ENCODE measurements at places on chromosomes 13 and 19.

- no peak for DNase-seq
Observed at GRCh38 chr13:56515441-56515840, 625.3 kb upstream of the PRR20A start.

DNA sequence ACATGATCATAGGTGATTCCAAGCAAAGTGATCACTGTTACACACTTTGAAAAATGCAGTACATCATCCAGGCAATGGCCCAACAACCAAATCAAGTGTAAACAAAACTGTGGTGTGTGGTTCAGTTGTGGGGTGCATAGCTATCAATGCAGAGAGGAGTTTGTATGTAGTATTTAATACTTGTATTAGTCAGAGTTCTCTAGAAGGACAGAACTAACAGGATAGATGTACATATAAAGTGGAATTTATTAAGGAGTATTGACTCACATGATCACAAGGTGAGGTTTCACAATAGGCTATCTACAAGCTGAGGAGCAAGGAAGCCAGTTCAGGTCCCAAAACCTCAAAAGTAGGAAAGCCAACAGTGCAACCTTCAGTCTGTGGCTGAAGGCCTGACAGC, 249.3 kb upstream of the HTR2A start:
- DNase-seq = no peak

DNA sequence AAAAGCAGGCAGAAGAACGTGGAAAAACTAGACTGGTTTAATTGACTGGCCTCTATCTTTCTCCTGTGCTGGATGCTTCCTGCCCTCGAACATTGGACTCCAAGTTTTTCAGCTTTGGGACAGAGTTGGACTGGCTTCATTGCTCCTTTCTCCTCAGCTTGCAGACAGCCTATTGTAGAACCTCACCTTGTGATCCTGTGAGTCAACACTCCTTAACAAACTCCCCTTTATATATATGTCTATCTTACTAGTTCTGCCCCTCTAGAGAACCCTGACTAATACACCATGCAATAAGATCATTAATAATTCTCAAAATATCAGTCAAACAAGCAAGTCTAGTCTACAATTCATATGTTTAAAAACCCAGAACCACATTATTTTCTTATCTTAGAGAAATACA, 662.4 kb downstream of the TBC1D4 start:
- no peak for DNase-seq

GRCh38 chr19:4482721-4483364, 10.7 kb downstream of the HDGFL2 start:
- DNase-seq = no peak

DNA sequence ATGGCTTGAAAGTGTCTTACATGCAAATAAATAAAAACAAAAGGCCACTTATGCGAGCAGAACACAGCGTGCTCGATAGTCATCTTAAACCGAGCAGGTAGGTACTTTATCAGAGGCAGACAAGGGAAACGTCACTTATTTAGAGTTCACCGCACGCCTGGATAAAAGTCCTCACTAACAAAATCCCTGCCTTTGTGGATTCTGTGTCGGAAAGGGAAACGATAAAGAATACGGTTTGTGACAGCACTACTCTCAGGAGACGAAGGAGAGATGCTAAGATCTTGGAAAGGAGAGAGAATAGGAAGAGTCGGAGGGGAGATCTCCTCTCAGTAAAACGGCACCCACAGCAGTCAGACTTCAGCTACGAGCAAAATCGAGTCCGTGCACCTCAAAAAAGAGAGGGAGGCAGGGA, 581 bp downstream of the RCBTB1 start:
- DNase-seq = peak; percentile 50

DNA sequence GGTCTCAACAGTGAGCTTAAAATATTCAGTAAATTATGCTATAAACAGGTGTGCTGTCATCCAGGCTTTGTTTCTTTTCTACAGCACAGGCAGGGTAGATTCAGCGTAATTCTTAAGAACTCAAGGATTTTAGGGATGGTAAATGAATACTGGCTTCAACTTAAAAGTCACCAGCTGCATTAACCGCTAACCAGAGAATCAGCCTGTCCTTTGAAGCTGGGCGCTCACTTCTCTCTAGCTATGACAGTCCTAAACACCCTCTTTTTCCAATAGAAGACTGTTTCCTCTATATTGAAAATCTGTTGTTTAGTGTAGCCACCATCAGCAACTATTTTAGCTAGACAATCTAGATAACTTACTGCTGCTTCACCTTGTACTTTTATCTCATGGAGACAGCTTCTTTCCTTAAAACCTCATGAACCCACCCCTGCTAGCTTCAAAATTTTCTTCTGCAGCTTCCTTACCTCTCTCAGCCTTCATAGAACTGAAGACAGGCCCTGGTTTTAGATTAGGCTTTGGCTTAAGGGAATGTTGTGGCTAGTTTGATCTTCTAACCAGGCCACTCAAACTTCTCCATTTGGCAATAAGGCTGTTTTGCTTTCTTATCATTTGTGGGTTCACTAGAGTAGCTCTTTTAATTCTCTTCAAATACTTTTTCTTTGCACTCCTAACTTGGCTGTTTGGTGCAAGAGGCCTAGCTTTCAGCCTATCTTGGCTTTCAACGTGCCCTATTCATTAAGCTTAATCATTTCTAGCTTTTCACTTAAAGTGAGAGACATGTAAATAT, 89.5 kb downstream of the USP12 start:
- no peak for DNase-seq

DNA sequence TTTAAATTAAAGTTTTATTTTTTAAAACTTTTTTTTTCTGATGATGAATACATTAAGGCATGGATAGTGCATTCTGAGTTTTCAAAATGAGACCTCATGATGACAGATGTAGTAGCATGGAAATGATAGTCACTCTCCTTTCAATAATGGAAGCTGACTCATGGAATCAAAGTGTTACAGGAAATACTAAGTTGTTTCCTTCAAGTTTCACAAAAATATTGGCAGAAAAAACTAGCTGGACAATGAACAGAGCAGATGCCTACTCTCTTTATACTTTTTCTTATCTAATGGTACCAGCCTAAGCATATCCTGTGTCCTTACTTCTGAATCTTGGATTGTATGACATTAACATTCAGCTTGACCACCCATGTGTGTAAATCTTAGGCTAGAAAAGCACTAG, 1337.3 kb downstream of the PCDH9 start:
- DNase-seq = no peak

- no peak for DNase-seq
Observed at GRCh38 chr19:48095612-48096175, 14.9 kb downstream of the PLA2G4C start.

- no peak for DNase-seq
Observed at GRCh38 chr13:63010072-63010658, 1594.5 kb upstream of the PCDH20 start.

DNA sequence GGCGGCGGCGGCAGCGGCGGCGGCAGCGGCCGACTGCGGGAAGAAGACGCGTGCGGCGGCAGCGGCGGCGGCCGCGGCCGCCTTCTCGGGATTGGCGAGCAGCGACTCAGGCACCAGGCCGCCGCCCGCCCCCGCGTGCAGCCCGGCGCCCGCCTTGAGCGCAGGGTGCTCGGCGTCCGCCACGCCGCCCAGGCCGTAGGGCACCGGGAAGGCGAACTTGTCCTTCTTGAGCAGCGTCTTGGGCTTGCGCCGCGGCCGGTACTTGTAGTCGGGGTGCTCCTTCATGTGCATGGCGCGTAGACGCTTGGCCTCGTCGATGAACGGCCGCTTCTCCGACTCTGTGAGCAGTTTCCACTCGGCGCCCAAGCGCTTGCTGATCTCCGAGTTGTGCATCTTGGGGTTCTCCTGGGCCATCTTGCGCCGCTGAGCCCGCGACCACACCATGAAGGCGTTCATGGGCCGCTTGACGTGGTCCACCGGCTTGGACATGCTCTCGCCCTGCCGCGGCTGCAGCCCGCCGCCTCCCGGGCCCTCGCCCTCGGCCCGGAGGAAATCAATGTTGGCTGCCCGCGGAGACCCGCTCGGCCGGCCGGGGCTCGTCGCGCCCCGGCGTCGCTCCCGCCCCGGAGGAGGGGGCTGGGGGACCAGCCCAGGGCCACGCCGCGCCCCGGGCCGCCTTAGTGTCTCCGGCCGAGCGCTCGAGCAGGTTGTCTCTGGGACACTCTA, 621 bp downstream of the SOX21 start:
- no peak for DNase-seq

GRCh38 chr19:44182145-44182544, 17.2 kb downstream of the ZNF226 start:
- no peak for DNase-seq

GRCh38 chr13:91323349-91323748, 24.1 kb upstream of the MIR17HG start:
- no peak for DNase-seq

- no peak for DNase-seq
Observed at GRCh38 chr13:50452756-50453155, 390.7 kb downstream of the DLEU7 start.

GRCh38 chr19:4811328-4812131, 20.0 kb downstream of the TICAM1 start:
- DNase-seq = peak; percentile 77

GRCh38 chr13:98581971-98582702, 5.2 kb upstream of the STK24 start:
- peak; percentile 58 for DNase-seq

- no peak for DNase-seq
Observed at GRCh38 chr13:30027569-30028455, 177.4 kb upstream of the UBL3 start.

GRCh38 chr13:77698201-77699058, 943 bp downstream of the SLAIN1 start:
- peak; percentile 50 for DNase-seq

DNA sequence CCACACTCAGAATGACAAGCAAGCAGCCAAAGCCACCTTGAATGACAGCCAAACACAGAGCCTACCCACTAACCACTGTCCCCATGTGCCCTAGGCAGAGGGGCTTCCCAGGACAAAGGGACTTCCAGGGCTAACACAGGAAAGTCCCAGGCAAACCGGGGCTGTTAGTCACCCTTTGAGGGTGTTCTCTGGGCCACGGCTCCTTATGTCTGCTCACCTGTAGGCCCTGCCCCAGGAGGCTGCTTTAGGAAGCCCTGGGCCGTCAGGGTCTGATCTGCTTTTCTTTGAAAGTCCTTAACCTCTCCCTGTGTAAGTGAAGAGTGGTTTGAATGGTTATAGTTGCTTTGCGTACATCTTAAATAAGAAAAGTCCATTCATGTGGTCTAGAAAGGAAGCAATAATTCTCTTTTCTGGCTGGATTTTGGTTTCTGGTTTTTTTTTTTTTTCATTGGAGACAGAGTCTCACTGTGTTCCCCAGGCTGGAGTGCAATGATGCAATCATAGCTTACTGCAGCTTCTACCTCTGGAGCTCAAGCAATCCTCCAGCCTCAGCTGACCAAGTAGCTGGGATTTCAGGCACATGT, 161.4 kb downstream of the EFNB2 start:
- DNase-seq = no peak

- DNase-seq = no peak
Observed at GRCh38 chr13:111411919-111412650, 91.6 kb downstream of the TEX29 start.

DNA sequence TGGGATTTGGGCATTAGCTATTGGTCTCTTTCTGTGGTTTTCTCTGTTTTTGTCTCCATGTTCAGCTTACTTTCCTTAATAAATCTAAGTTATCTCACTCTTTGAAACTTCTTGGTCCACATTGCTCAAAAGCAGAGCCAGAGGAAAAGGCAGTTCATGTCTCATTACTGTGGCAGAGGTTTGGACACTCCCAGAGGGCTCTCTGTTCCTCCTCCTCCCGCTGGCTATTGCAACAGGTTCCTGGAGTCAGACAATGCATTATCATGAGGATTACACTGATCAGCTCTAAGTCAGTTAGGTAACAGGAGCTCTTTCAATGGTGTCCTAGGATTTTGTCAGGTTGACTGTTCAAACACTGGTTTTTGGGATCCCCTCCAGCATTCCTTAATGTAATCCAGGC, 298.8 kb downstream of the NDFIP2 start:
- peak; percentile 33 for DNase-seq

DNA sequence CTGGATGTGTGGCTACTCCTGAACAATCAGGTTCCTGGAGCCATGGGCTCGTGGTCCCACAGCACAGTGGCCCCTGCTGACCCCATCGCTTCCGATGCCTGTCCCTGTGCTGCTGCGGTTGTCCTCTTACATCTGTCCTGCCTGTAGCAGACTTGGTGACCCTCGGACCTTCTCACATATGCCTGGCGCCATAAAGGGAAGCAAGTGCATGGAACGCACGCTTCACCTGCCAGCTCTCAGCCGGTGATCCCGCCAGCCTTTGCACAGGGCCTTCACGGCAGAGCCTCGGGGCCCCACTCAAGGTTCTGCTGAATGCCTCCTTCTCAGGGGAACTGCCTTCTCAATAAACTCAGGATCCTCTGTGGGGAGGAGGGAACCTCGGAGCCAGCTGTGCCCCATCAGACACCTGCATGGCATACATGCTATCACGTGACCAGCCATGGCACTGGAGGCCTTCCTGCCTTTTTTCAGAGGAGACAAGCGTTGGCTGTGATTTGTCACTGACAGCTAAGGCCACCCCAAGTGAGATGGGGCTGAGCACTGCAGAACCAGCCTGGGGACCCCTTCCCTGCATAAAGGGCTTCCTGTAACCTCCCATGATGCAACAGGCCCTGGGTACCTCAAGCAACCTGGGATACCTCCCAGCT, 24.3 kb downstream of the PEPD start:
- DNase-seq = no peak

All from thyroid gland (tissue), 4 donors.